SK-MEL-5 (cell line): ENCODE measurements at places on chromosomes 1 and 21.

DNA sequence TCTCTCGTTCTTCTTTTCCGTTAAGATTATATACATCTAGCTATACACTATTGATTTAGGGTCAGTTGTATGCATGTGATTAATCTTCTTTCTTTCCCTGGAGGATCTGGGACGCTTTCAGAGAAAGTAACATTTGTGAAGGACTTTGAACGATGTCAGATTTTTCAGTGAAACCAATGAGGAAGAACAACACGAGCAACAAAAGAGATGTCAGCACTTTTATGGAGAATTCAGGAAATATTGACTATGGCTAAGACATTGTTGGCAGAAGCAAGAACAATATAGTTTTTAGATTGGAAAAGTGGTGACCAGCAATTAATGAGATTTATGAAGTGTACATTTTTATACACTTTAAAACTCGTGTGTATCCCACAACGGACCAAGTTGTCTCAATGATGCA lies 355.5 kb downstream of the TGFB2 start:
- no peak for DNase-seq

- DNase-seq = no peak
Measured at GRCh38 chr1:217332431-217333065, 298.3 kb downstream of the GPATCH2 start.

DNA sequence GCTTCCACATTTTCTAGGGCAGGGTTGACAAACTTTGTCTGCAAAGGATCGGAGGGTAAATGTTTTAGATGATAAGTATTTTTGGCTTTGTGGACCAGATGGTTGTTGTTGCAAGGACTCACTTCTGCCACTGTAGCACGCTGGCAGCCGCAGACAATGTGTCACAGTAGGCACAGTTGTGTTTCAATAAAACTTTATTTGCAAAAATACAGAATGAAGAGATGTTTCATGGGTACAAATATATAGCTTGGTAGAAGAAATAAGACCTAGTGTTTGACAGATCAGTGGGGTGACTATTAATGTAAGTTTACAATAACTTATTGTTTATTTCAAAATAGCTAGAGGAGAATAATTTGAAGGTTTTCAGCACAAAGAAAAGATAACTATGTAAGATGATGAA lies 127.8 kb downstream of the GRIK3 start:
- DNase-seq = no peak

DNA sequence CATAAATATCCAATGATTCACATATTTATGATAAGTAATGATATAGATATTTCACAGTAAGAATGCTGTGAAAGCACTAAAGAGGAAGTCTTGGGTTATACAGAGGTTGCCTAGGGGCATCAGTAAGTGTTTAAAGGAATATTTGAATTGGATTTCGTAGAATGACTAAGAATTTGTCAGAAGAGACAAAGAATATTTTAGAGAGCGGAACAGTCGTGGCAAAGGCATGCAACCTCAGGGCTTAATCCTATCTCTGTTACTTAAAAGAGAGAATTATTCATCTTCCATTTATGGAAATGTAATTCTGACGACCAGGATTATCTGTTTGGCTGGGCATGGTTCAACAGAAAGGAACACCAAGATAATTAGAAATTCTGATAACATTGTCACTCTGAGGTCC lies 171.9 kb upstream of the NR5A2 start:
- peak; percentile 67 for DNase-seq

DNA sequence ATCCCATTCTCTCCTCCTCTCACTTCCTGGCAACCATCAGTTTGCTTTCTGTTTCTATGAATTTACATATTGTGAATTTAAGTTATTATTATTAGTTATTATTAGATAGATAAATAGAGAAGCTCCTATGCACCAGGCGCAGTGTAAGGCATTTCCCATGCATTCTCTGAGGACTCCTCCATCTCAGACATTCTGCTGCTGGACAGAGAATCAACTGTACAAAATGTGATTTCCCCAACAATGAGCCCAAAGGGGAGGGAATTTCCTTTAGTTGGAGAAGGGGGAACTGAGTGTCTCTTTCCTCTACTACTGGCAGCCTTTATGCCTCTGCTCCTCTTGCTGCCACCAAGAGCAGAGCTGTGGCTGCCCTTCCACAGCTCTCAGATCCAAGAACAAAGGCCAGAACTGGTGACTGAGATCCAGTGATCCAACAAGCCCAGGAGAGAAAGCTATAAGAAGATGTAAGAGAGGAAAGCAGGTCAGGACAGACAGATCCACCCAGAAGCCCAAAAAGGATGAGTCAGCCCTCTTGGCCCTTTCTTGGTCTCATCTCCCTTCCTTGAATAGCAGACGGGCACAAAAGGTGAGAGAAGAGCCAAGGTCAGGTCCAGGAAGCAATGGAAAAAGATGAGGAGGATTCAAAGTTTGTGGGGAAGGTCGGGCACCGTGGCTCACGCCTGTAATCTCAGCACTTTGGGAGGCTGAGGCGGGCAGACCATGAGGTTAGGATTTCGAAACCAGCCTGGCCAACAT lies 3.5 kb upstream of the IVL start:
- DNase-seq = no peak

DNA sequence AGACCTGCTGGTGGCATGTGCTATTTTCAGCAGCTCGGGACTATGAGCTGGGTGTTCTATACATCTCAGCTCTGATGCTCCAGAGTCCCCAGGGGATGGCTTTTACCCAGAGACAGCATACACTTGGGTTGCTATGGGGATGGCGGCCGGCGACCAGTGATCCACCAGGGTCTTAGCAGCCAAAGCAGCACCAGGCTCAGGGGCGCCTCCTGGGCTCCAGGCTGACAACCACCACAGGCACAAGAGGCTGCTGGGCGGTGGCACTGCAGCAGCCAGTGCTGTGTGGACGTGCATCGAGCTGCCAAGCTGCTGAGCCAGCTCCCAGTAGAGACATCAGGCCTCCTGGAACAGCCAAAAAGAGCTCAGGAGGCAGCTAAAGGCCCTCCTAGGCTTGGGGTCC lies 37.6 kb upstream of the CLSTN1 start:
- no peak for DNase-seq

GRCh38 chr1:163069142-163069541 lies at the start of gene RGS4:
Gene RGS4 (plus strand): TSS chr1:163069361. CDS start chr1:163069485, 124 bp downstream.
- DNase-seq = peak; percentile 67

GRCh38 chr1:216997069-216997468 lies 273.8 kb upstream of the ESRRG start:
- DNase-seq = no peak

GRCh38 chr1:243742819-243743218 lies 107.2 kb downstream of the AKT3 start:
- no peak for DNase-seq

DNA sequence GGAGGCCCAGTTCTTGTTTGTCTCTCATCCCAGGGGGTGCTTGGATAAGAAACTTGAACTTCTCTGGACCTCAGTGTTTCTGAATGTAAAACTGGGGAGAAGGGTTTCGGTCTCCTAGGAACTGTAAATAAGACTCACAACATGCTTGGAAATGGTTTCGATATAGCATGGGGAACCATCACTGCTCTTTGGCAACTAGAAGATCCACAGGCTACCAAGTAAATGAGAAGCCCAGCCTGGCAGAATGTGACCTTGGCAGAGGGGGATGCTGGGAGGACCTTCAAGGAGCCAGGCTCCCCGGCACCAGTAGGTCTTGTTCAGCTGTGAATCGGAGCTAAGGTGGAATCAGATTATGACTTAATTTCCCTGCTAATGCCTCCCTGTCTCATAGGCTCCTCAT lies 3.7 kb downstream of the ARL8A start:
- no peak for DNase-seq

- no peak for DNase-seq
Measured at GRCh38 chr1:36656271-36656670, 173.6 kb upstream of the CSF3R start.

- no peak for DNase-seq
Measured at GRCh38 chr1:208231881-208232661, 12.1 kb downstream of the PLXNA2 start.

DNA sequence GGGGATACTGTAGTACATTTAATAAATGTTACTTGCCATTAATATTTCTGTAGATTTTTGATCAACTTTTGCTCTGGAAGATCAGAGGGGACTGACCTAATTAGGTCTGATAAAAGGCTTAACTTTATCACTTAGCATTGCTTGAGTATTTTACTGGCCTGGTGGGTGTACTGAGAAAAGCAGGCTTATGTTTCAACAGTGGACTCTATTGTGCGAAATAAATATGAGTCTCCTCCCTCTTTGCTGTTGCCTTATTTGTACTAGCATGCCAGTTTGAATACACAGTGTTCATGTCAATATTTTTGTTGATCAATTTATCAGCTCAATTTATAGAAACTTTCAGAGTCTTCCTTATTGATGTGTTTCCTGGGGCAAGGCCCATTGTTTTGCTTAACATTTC lies 49.1 kb downstream of the EBNA1BP2 start:
- DNase-seq = peak; percentile 38

- DNase-seq = no peak
Measured at GRCh38 chr1:183223467-183223866, 37.4 kb downstream of the LAMC2 start.

GRCh38 chr1:20458717-20459116 lies 27.3 kb downstream of the CAMK2N1 start:
- no peak for DNase-seq

GRCh38 chr1:179709841-179710329 lies 33.2 kb upstream of the FAM163A start:
- DNase-seq = no peak

GRCh38 chr21:38506661-38507281 lies 8.5 kb upstream of the ERG start:
- no peak for DNase-seq

DNA sequence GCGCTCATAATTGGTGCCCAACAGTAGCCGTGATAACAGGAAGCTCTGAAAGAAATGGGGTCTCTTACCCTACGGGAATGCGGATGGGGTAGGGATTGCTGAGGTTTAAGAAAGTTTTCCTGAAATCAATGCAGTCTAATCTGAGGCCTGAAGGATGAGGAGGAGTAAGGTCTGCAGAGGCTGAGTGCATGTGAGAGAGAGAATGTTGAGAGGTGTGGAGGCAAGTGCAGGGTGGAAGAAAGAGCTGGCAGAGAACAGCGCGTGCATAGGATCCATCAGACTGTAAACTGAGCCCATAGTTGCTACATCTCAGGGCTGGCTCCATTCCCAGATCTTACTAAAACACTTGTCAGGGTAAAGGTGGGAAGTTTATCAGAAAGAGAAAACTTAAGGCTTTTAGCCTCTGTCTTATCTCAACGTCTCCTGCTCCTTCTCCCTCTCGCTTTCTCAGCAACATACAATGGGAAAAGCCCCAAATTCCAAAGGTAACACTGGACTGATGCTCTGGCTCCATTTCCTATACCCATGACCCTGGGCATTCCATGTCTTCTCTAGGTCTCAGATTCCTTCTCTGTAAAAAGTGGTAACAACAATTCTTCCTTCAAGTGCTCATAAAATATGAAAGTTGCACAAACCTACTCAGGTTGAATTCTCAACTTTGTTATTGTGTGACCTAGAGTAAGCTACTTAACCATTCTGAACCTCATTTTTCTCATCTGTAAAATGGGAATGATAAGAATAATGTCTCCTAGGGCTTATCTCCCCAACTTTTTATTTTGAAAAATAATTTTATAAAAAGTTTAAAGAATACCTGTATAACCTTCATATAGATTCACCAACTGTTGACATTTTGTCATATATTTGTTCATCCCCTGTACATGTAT lies 75.2 kb downstream of the SH3GLB1 start:
- DNase-seq = no peak

DNA sequence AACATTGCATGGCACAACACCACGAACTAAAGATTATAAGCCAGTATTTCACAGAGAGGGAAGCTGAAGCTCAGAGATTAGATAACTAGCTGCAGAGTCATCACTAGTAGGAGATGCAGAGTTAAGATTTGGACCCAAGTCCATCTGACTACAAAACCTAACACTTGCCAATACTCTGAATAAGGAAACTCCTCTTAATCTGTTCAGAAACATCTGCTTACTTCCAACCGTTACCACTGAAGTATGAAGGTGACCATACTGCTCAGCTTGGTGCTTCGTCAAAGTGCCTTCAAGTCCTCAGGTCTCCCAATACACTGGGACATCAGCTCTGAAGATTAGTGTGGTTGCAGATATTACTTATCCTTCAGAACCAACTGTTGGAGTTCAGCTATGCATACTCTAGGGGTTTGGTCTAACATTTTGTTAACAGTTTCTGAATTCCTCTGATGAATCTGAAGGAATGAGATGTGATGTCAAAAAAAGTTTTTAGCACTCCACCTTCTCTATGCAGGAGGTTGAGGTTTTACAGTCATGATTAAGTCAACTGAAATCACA lies 179.6 kb downstream of the TPR start:
- no peak for DNase-seq

DNA sequence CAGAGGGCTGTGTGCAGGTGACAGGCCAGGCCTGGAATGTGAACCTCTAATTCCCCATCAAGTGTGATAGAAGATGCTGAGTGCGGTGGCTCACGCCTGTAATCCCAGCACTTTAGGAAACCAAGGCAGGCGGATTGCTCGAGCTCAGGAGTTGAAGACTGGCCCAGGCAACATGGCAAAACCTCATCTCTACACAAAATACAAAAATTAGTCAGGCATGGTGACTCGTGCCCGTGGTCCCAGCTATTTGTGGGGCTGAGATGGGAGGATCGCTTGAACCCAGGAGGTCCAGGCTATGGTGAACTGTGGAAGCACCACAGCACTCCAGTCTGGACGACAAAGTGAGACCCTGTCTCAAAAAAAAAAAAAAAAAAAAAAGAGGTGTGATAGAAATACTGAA lies 40.1 kb upstream of the PUM1 start:
- no peak for DNase-seq

DNA sequence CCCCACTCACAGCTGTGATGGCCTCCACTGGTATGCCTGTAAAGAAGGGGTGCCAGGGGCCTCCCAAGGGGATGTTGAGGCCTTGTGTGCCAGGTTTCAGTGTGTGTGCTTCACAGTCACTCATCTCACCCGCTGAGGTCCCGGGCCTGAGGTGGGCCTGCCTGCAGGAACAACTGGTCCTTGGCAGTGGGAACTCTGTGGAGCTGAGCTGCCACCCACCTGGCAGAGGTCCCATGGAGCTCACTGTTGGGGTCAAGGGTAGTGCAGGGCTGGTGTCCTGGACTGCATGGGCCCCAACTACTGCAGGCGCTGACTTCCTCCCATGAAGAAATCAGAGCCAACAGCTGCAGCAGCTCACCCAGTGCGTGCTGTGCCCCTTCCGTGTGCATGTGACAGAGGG lies 17.3 kb upstream of the ZNF678 start:
- DNase-seq = no peak
